ENCODE measurements at places on chromosomes 3 and 15. TPM values are rescaled to one million over a fixed set of nuclear protein-coding genes. Genes with fewer than 3 reads are reported as not detected.

Gene LRRIQ4
- total RNA-seq: 0.74 TPM

Gene FHIT
- total RNA-seq: 6.4 TPM

Gene UPK1B
- not detected for total RNA-seq

Gene PLSCR4
- 14.2 TPM for total RNA-seq

Gene PSTPIP1
- total RNA-seq: 2.1 TPM

Gene ROPN1
- total RNA-seq: 10.8 TPM

DNA sequence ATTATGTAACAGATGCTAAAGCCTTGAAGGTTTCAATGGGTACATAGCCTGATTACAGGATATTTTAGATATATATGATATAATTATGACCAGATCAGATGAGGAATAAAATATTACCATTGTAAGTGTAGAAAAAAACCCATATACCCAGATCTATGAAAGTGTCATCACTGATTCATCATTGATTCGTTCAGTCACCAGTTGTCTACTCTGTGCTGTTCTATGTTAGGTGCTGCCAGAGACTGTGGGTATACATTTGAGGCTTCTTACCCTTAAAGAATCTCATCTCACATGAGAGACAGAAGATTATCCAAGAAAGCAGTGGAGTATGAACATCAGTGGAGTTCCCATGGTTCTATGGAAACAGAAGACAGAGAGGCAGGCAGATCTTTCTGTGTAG, 92.2 kb downstream of the MBNL1 start:
- H3K27ac ChIP-seq: no peak overlapping the region
- H3K36me3 ChIP-seq: no peaks in the 10 kb centered on the region
- no peaks in the 10 kb centered on the region for H3K27me3 ChIP-seq
- no peak for DNase-seq

- H3K4me1 ChIP-seq: peaks cover 5% of the 10 kb centered on the region
- H3K4me3 ChIP-seq: no peak overlapping the region
- H3K27ac ChIP-seq: peak overlapping the region; percentile 61
- no peak for DNase-seq
- H3K27me3 ChIP-seq: no peaks in the 10 kb centered on the region
Observed at GRCh38 chr3:47421741-47422649, 41.2 kb downstream of the PTPN23 start.

GRCh38 chr15:70566989-70567388, 196.4 kb downstream of the UACA start:
- H3K27me3 ChIP-seq: no peaks in the 10 kb centered on the region
- no peaks in the 10 kb centered on the region for H3K4me1 ChIP-seq
- no peak overlapping the region for H3K27ac ChIP-seq

All from prostate gland (tissue), 2 donors.